ENCODE measurements at places on chromosomes 5 and 9.

GRCh38 chr5:125227333-125228095 is 481.1 kb upstream of the ZNF608 start:
- DNase-seq: no peak

DNA sequence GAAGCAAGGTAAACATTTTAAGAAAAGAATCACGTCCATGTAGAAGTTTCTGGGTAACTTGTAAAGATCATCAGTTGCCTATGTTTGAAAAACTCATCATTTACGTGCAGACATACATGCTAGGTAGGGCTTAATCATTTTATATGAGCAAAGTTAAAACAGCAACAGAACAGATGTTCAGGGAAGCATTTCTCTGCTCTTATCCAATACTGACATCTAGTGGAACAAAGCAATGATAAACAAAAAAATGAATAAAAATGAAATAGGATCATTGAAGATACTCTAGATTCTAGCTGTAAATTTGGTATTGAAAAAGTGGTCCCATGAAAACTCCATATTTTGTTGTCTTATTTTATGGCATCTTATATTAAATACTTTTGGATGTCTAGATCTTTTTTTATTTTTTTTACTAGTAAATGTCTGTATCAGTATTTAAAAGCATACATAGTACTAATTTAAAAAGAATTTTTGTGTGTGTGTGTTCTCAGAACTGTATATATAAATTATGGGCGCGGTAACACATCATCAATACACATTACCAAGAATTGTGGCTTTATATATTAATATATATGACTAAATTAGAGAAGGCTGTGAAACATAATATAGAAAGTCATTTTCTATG is 1050.2 kb downstream of the CDH12 start:
- DNase-seq: peak; percentile 58

DNA sequence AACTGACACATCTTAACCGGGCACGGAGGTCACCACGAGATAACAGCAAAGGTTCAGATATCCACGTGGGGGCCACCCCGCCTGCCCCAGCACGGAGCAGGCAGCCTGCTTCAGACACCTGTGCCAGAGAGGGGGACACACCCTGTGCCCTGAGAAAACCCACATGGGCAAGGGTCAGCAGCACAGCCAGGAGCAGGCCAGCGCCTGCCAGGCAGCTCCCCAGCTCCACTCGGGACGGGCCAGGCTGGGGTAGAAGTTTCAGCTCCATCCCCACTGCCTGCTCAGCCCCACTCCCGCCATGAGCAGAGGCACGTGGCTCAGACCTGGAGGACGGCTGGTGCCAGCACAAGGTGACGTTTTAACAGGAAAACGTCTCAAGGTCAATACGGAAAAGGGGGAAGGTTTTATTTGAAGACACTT is 22.2 kb downstream of the SLC12A7 start:
- no peak for DNase-seq

GRCh38 chr5:147713550-147714295 is 68.8 kb downstream of the JAKMIP2 start:
- DNase-seq: no peak

GRCh38 chr9:34163434-34163833 is 15.4 kb upstream of the UBAP1 start:
- DNase-seq: no peak

GRCh38 chr9:77429928-77430327 is 218.2 kb downstream of the GNA14 start:
- no peak for DNase-seq

- DNase-seq: no peak
Measured at GRCh38 chr9:104028827-104029226, 65.3 kb upstream of the SMC2 start.

DNA sequence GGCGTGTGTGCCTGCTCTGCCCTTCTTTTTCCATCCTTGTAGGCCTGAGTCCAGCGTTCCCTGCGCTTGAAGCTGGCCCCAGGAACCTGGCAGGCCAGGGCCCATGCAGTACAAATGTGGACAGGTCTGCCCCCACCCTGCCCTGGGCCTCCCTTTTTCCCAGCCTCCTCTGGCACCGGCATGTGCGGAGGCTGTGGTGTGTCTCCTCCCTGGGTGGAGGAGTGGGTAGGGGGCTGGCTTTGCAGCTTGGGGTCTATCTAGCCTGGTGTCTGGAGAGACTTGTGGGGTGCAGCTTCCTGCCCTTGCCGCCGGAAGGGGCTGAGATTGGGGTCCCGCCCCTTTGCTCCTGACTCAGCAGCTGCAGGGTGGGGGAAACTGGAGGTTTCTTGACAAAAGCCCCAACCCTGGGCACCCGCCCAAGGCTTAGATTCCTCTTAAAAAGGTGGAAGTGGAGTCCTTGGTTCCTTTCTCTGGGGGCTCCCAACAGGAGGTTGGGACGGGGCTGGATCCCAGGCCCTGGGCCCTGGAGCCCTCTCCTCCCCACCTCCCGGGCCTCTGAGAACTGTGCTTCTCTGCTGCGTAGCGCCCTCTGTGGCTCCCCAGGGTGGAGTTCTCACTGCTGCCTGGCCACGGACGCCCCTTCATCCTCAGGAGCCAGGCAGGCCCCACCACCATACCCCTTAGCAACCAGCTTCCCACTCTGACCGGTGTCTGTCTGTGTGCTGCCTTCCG is 18.0 kb downstream of the RXRA start:
- no peak for DNase-seq

DNA sequence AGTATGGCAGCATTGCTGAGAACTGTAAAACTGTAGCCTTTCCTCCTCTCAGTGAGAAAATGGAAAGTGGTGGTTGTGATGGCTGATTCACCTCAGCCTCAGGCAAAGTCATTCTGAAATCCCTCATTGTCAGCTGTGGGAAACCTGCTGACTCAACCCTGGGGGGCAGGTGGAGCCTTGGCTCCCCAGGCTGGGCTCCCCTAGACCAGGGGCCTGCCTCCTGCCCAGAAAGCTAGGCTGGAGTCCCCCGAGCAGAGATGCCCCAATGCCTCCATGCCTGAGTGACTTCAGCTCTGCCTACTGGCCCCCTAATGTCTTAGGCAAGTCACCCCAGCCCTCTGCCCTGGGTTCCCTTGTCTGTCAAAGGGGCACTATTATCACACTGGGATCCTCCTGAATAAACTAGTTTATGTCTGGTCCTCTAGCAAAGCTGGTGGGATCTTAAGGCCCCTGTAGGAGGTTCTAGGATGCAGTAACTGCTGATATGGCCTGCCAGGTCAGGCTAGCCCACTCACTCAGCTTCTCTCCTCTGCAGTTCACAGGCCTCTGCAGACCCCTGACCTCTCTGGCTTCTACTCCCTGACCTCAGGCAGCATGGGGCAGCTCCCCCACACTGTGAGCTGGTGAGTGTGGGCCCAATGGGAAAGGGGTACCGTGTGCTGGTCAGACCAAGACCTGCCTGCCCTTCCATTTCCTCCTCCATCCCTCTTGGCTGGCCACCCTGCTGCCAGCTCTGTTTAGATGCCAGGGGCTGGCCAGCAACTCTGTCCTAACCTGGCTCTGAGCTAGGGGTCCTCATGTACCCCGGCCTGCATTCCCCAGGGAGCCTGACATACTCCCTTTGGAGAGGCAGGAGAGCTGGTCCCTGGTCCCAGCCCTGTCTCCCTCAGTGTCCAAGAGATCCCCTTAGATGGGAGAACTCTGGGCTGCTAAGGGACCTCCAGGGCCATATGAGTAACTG is 24.2 kb downstream of the TCF7 start:
- DNase-seq: no peak

- DNase-seq: no peak
Measured at GRCh38 chr9:92563116-92564100, 27.6 kb upstream of the ECM2 start.

GRCh38 chr5:13325765-13326164 is 618.7 kb downstream of the DNAH5 start:
- no peak for DNase-seq

DNA sequence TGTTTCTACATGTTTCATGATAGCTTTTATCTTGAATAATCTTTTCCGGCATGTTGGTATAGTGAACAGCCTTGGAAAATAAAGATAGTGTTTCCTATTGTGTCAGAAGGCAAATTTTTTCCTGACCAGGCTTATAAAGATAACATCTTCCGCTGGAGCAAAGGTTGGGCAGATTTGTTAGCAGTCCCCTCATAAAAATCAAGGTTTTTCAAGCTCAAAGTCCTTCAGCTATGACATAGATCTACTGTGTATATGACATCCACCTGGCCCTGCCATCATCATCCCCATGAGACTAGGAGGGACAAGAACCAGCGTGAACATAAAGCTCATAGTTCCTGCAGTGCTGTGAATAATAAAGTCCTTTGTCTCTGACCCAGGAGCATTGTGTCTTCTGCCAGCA is 30.4 kb upstream of the OTULINL start:
- no peak for DNase-seq

DNA sequence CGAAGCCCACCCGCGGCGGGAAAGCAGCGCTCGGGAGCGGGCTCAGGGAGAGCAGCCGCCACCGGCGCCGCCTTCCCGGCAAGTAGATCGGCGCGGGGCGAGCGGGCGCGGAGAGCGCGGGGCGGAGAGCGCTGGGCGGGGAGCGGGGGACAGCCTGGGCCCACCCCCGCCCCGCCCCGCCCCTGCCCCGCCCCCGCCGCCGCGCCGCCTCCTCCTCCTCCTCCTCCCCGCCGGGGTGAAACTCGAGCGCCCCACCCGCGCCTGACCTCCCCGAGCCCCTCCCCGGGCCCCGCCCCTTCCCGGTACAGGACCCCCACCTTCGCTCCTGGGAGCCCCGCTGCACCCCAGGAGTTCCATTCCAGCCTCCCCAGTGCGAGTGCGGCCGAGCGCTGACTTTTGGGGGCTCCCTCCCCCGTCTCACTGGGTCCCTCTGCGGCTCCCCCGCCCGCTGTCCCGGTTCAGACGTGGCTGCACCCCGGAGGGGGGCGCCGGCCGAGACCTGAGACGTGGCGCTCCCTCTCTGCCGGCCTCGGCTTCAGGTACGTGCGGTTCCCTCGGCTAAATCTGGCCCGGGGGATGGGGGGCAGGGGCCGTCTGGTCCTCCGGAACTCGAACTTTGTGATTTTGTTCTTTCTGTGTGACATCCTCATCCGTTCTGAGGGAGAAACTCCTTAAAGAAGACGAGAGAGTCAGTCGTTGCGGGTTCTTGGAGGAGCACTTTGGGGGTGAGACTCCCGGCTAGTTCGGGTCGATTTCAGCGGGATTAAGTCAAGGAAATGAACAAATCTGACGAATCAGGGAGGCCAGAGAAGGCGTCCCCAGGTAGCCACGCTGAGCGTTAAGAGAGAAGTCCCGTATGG is at the start of gene SEMA5A:
Gene SEMA5A (minus strand): TSS at position 84 of the 860 bp plus-strand sequence. CDS start 166,129 bp downstream, outside the sequence.
- no peak for DNase-seq

- no peak for DNase-seq
Measured at GRCh38 chr9:137671196-137671538, 52.4 kb downstream of the EHMT1 start.

DNA sequence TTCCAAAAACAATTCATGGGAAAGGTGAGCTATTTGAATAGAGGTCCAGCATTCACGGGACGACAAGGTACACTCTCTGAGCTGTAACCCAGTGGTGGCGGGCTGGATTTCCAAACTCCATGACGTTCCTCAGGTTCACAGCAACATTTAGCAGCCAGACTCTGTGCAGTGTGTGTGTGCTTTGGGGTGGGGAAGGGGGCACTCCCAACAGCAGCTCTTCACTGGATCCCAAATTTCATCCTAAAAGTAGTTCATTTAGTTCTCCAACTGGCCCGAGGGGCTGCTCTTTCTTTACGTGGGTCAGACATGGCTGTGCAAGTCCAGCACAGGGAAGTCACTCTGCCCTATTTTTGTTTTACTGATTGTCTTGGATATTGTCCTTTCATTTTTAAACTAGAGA is 98.0 kb upstream of the IRX2 start:
- no peak for DNase-seq

GRCh38 chr5:135085936-135086725 is 52.1 kb upstream of the PITX1 start:
- DNase-seq: no peak

- DNase-seq: no peak
Measured at GRCh38 chr9:81227507-81228245, 461.7 kb downstream of the TLE1 start.

- DNase-seq: peak; percentile 91
Measured at GRCh38 chr5:138975098-138975847, 100.1 kb upstream of the LRRTM2 start.

DNA sequence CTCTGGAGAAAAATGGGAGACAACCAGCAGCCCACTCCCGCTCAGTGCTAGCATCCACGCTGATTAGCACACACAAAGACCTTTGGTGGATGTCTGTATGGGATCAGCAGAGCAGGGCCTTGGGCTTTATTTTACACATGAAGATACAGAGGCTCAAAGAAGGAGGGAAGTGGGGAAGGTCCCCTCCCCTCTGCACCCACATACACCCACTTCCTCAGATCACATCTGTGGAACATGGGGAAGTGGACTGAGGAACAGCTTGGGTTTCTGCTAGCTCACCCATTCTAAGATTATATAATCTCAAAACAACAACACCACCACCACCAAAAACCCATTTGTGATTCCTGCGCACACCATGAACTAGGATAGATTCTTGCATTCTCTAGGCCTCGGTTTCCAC is 14.0 kb downstream of the GGTA1 start:
- DNase-seq: no peak

- no peak for DNase-seq
Measured at GRCh38 chr5:119316086-119316485, 39.7 kb upstream of the TNFAIP8 start.

GRCh38 chr5:176541338-176542134 is 4.3 kb upstream of the RNF44 start:
- peak; percentile 41 for DNase-seq

GRCh38 chr9:112624711-112625707 is 92.9 kb downstream of the INIP start:
- no peak for DNase-seq

GRCh38 chr9:136052472-136052880 is 42.6 kb downstream of the NACC2 start:
- no peak for DNase-seq

- DNase-seq: no peak
Measured at GRCh38 chr9:34869390-34869789, 88.7 kb upstream of the PHF24 start.

- DNase-seq: no peak
Measured at GRCh38 chr5:98330871-98331270, 442.6 kb upstream of the RGMB start.

DNA sequence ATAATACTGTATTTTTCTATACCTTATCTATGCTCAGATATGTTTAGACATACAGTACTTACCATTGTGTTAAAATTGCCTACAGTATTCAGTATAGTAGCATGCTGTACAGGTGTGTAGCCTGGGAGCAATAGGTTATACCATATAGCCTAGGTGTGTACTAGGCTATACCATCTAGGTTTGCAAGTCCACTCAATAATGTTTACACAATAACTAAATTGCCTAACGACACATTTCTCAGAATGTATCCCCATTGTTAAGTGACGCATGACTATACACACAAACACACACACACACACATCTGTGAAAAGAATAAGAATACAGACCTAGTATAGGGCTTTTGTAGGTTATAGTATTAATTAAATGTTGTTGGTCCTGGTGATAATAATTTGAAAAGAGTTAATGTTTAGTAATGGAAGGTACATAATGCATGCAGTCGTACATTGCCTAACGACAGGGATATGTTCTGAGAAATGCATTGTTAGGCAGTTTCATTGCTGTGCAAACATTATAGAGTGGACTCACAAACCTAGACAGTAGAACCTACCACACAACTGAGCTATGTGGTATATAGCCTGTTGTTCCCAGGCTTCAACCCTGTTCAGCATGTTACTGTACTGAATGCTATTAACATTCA is 13.6 kb downstream of the TDRD7 start:
- no peak for DNase-seq

All from SHP77 (cell line).